ENCODE measurements at places on chromosomes 7 and 10. TPM values are rescaled to one million over a fixed set of nuclear protein-coding genes. Genes with fewer than 3 reads are reported as not detected.
A peak's percentile ranks its signal among the peaks of the same experiment; 100 is the strongest.

GRCh38 chr7:10476642-10477041 lies 497.0 kb upstream of the PHF14 start:
- DNase-seq, result no peak

DNA sequence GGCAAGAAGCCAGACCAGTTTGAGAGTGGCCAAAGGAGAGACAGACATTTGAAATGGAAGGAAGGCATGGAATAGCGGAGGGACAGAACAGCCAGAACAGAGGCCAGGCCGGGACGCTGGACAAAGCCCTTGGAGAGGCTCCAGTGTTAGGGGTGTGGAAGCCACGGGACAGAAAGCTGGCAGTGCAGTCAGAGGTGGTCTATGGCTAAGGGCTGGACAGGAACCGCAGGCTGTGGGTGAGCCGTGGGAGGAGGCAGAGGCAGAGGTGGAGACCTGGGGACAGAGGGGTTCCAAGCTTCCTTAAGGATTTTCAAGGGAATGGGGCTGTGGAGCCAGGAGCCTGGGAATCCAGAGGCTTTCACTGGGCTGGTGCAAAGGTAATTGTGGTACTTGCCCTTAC lies 301.1 kb downstream of the GFRA1 start:
- DNase-seq, result no peak

DNA sequence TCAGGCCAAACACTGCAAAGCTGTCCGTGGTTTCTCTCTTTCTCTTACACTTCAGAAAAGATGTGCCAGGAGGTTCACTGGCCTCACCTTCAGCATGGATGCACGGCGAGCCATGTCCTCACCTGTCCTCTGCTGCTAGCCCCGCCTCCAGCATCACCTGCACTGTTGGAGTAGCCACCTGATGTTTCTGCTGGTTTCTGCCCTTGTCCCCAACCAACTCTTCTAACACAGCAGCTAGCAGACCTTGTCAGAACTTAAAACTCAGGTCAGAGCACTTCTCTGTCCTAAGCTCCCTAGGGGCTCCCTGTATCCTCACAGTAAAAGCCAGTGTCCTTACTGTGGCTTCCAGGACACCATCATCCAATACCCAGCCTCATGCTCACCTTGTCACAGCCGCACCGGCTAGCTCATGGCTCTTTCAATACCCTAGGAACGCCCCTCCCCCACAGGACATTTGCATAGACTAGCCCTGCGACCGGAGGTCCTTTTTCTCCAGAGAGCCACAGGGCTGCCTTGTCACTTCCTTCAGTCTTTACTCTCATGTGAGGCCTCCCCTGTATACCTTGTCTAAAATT lies 15.2 kb downstream of the PALD1 start:
- peak; percentile 75 for DNase-seq

DNA sequence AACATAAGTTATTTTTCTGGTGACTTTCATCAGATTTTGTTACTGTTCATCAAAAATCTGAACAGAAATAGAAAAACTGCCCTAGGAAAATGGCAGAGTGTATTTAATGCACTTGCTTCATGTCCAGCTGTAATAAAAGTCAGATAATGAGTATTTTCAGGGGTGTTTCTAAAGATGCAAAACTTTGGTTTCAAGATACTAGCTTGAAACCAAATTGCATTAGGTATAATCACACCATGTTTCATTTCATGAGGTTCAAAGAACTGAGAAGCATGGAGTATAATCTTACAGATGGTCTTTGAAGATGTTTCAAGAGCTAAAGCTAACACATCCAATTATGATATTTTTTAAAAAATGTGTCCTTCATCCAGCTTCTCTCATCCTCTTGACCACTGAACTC lies 128.9 kb downstream of the NRCAM start:
- DNase-seq, result no peak

- no peak for DNase-seq
Observed at GRCh38 chr10:128161031-128161430, 34.8 kb upstream of the MKI67 start.

DNA sequence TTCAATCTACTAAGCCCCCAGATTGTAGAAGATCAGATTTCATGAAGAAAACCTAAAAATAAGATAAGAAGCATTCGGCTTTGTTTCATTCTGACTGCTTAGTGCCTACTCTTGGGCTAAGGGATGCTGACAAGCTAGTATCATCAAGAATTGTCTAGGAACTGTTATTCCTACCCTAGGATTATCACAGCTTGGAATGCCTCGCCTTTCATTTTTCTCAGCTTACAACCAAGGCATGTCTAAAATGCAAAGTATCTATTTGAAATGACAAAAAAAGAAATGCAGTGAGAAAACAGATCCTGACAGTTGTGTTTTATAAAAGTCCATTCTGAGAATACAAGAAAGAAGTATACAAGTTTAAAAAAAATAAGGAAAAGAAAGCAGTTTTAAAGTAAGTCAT lies 441.0 kb downstream of the KCNMA1 start:
- no peak for DNase-seq

GRCh38 chr10:67843284-67843683 lies 5.3 kb upstream of the DNAJC12 start:
- DNase-seq, result no peak

DNA sequence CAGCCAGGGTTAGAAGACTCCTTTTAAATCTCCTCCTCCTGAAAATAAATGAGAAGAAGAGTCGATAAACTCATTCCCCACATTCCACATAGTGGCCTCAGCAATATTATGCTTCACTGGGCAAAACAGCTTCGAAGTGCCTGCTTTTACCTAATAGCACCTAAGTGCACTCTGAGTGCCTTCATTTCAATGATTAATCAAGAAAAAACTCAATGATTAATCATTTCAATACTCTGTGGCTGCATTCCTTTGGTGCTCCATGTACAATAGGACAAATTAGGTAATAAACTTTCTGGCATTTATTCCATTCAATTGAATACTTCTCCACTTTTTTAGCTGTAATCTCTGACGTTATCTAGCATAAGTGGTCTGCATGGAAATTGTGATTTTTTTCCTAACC lies 174.6 kb downstream of the CCDC71L start:
- no peak for DNase-seq

- no peak for DNase-seq
Observed at GRCh38 chr10:43785252-43785651, 136.6 kb upstream of the ZNF32 start.

- DNase-seq, result no peak
Observed at GRCh38 chr7:17951742-17952254, 11.5 kb upstream of the SNX13 start.

The NEUROD6 gene
- not detected for total RNA-seq

The CYP17A1 gene
- total RNA-seq, result not detected

- DNase-seq, result no peak
Observed at GRCh38 chr10:33287112-33287511, 47.4 kb downstream of the NRP1 start.

DNA sequence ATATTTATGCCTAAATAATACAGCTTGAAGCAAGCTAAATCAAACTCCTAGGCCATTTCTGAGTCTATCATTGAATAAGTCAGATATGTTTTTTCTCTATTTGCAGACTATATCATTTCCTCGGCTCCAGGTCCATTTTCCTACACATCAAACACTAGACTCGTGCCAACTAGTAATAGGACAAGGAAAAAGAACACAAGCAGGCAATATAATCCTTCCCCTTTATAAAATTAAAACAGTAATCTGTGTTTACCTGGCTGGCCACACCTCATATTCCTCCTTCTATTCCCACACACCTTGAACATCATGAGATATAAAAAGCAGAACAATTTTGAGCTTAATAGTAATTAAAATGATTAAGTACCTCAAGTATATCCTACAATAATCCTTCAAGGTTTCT lies 325.7 kb downstream of the TFEC start:
- DNase-seq, result no peak

The NKX1-2 gene
- not detected for total RNA-seq

GRCh38 chr10:66627156-66627555 lies 298.7 kb upstream of the LRRTM3 start:
- peak; percentile 33 for DNase-seq

DNA sequence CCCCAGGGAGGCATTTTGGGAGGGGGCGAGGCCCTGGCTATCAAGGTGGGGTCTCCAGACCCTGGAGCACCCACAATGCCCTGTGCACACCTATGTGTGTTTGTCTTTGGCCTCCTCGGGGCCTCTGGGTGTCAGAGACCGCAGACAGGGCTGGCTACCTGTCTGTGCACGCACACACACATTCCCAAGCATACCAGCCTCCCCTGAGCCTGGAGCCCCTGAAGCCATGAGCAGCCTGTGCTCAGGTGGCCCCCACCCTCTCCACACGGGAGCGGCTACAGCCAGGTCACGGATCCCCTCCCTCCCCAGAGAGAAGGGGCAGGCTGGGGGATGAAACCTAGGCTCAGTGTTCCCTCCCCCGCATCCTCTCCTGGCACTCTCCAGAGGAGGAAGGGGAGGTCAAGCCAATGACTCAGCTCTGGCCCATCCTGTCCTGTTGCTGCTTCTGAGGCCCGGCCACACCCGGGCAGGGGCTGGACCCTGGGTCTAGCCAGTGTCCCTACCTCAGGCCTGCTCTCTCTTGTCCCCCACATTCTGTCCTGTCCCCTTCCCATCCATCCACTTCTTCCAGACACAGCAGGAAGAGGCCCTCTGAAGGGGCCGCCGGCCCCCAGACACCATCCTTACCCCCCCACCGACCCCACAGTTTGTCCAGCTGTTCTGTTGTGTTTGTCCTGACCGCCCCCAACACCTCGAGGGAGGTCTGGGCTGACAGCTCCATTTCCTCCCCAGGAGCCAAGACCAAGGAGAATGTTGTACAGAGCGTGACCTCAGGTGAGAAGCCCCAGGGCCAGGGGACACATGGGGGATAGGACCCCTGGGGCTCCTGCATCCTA lies 720 bp downstream of the SNCG start:
- DNase-seq, result peak; percentile 80

DNA sequence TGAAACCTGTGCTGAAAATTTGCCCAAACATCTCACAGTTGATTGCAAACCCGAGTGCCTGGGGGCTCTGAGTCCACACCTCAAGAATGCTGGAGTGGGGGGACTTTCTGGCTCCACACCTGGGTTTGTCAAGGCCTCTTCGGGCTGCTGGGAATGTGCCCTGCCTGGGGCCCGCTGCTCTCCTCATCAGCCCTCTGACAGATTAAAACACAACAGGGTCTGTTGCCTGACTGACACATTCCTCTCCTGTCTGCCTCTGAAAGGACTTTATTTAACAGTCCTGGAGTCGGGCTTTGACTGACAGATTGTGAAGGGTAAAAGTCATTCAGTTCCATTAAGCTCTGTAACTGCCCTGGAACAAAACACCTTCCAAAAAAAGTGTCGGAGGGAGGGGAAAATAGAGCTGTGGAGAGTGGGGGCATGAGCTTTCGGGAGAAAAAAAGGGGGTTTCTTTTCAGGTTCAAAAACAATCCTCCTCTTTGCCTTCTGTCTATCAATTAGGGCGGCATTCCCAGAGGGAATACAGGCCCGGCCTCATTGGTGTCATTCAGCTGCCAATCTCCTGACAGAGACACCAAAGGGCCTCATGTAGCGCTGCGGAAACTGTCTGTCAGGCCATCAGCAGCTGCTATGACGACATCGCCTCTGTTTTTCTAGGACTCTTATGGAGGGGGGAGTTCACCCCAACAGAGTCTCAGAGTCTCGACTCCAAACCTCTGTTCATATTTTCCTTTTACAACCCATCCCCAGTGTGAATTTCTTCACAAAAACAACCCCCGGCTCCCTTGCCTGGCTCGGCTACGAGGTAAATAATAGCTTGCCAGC lies 398.8 kb upstream of the NFE2L3 start:
- DNase-seq, result peak; percentile 50

DNA sequence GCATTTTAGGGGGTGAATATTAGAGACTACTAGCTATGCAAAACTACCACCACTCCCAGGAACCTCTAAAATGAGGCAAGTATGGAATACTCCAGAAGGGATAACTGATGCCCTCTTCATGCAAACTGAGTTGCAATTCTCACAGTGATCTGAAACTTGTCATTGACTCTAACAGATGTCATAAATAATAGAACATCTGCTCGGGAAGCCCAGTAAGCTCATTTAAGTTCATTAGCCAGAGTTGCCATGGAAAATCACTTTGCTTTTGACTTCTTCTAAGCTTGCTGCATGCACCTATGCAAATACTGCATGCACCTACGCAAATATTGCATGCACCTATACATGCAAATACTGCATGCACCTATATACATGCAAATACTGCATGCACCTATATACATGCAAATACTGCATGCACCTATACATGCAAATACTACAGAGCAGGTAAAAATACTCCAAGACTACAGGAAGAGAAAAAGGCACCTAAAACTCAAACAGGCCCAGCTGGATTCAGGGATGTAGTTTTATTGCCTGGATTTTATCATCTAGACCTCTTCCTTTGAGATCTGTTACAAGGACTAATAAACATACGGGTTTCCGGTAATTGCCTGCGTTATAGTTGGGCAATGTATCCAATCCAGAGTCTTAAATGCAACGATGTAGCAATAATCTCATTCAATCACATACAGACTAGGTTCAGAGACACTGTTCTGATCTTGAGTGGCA lies 1061.1 kb upstream of the AUTS2 start:
- no peak for DNase-seq

- DNase-seq, result peak; percentile 91
Observed at GRCh38 chr10:23399701-23400144, 39.2 kb upstream of the OTUD1 start.

DNA sequence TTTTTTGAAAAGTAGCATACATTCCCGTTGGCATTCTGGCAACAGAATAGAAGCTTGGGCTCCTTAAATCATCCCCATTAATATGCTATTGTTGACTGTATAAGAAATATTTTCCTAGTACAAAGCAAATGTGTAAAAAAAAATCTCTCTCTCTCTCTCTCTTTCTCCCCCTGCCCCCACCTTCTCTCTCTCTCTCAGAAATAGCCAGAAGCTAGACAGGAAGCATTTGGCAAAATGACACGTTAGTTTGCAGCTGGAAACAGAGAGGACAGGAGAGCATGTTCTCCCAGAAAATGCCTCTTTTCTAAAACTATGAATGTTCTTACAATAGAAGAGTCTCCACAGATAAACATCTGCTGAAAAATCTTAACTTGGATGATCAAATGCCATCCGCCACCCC lies 59.6 kb upstream of the AKR1E2 start:
- no peak for DNase-seq

DNA sequence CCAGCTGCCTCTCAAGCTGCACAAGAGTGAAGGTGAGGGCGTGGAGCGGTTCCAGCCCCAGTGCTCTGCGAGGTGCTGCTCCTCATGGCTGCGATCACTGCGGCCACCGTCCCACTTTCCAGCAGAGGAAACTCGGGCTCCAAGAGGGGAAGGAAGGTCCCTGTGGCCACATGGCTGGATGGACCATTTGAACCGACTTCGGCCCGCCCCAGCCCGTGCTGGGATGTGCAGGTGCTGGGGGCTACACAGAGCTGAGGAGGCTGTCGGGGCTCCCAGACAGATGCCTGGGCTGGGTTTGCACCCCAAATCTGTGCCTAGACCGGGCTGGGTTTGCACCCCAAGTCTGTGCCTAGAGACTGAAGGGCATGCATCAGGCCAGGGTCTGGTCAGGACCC lies 186.6 kb downstream of the DNAJB6 start:
- DNase-seq, result no peak

The CROT gene
- total RNA-seq, result 4.9 TPM

The LBX1 gene
- total RNA-seq, result not detected

The NPFFR1 gene
- total RNA-seq, result not detected

GRCh38 chr10:60834401-60834800 lies 56.1 kb downstream of the CDK1 start:
- no peak for DNase-seq

- no peak for DNase-seq
Observed at GRCh38 chr7:29977886-29978651, 11.5 kb downstream of the SCRN1 start.

The AGR2 gene
- not detected for total RNA-seq

- DNase-seq, result no peak
Observed at GRCh38 chr7:2979951-2980350, 63.7 kb downstream of the CARD11 start.

- no peak for DNase-seq
Observed at GRCh38 chr7:115066050-115066449, 144.2 kb downstream of the MDFIC start.

- DNase-seq, result peak; percentile 28
Observed at GRCh38 chr7:130844811-130845580, 111.0 kb upstream of the KLF14 start.

The AP1S1 gene
- total RNA-seq, result 59.5 TPM
